ENCODE measurements at places on chromosomes 4 and X. TPM values are rescaled to one million over a fixed set of nuclear protein-coding genes. Genes with fewer than 3 reads are reported as not detected.

FAM184B gene
- total RNA-seq = 0.01 TPM

CT55 gene
- total RNA-seq = not detected

FDCSP gene
- not detected for total RNA-seq

ADAMTS3 gene
- not detected for total RNA-seq

SLIT2 gene
- total RNA-seq = 0.02 TPM

BBS12 gene
- total RNA-seq = 2.2 TPM

EPHA5 gene
- total RNA-seq = 0.14 TPM

MAOB gene
- 0.25 TPM for total RNA-seq

PNMA6A gene
- 4.2 TPM for total RNA-seq

C4orf51 gene
- total RNA-seq = not detected

KIF4A gene
- 29.9 TPM for total RNA-seq

GUCY1A1 gene
- total RNA-seq = not detected

CXorf58 gene
- total RNA-seq = 0.14 TPM

FGFBP2 gene
- total RNA-seq = not detected

NDST3 gene
- not detected for total RNA-seq

TSPAN7 gene
- 3.0 TPM for total RNA-seq

Data from A549 treated with dexamethasone at 1 μM for 4 hours (cell line).